ENCODE measurements at places on chromosomes 2 and 18. TPM values are rescaled to one million over a fixed set of nuclear protein-coding genes. Genes with fewer than 3 reads are reported as not detected.

TUBA3E gene
- total RNA-seq: 6.9 TPM

CROCC2 gene
- not detected for total RNA-seq

WDR35 gene
- 13.8 TPM for total RNA-seq

PDCD1 gene
- 0.02 TPM for total RNA-seq

POMC gene
- 0.06 TPM for total RNA-seq

LIMS4 gene
- 0.60 TPM for total RNA-seq

CYP27C1 gene
- total RNA-seq: 3.3 TPM

KCNIP3 gene
- 2.3 TPM for total RNA-seq

IL1F10 gene
- 0.09 TPM for total RNA-seq

ZSWIM2 gene
- total RNA-seq: not detected

TBR1 gene
- 0.05 TPM for total RNA-seq
